ENCODE measurements at places on chromosomes 6 and 20.

DNA sequence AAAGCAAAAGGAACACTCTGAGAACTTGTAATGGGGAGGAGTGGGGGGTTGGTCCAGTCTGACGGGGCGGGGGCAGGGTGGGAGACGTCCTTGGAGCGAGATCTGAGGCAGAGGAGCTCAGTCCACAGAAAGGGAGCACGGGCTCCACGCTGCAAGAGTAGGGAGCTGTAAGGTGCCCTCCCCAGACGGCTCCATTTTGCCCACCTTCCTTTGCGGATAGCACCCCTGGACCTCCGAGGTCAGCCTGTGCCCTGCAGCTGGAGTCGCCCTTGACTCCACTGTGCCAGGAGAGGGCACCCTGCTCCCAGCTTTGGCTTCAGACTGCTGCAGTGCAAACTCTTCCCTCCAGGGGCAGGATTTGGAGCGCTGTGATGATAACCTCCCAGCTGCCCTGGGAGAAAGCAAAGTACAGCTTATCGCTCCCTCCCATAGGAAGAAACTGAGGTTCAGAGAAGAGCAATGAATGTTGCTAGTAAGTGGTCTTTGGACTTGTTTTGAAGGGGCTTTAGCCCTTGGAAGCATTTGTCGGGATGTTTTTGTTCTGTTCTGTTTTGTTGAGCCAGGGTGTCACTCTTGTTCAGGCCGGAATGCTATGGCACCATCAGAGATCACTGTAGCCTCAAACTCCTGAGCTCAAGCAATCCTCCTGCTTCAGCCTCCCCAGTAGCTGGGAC is 9.5 kb upstream of the AHCY start:
- DNase-seq = peak; percentile 87

DNA sequence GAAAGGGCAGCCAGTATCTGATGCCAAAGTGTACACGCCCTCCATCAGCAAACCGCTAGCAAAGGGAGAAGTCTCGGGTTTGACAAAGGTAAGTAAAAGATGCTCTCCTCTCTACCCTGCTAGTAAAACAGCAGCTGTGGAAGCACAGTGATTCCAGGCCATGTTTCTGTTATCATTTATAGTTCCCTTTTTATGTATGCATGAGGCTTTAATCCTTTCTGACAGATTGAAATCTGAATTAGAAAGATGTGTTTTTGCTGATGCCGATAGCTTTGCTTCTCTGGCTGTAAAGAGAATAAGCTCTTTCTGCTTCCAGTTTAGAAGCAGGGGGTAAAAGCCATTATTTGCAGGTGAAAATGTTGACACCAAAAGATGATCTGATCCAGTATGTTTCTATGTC is 392.4 kb upstream of the SOX4 start:
- no peak for DNase-seq

DNA sequence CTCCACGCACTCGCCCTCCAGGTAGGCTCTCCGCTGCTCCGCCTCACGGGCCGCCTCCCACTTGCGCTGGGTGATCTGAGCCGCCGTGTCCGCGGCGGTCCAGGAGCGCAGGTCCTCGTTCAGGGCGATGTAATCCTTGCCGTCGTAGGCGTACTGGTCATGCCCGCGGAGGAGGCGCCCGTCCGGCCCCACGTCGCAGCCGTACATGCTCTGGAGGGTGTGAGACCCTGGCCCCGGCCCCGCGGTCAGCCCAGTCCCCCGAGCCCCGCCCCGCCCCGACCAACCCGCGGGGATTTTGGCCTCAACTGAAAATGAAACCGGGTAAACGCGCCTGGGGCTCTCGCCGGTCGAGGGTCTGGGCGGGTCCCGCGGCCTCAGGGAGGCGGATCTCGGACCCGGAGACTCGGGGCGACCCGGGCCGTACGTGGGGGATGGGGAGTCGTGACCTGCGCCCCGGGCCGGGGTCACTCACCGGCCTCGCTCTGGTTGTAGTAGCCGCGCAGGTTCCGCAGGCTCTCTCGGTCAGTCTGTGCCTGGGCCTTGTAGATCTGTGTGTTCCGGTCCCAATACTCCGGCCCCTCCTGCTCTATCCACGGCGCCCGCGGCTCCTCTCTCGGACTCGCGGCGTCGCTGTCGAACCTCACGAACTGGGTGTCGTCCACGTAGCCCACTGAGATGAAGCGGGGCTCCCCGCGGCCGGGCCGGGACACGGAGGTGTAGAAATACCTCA is 598 bp downstream of the HLA-B start:
- DNase-seq = no peak

GRCh38 chr6:121686611-121687023 is 251.2 kb downstream of the GJA1 start:
- no peak for DNase-seq

DNA sequence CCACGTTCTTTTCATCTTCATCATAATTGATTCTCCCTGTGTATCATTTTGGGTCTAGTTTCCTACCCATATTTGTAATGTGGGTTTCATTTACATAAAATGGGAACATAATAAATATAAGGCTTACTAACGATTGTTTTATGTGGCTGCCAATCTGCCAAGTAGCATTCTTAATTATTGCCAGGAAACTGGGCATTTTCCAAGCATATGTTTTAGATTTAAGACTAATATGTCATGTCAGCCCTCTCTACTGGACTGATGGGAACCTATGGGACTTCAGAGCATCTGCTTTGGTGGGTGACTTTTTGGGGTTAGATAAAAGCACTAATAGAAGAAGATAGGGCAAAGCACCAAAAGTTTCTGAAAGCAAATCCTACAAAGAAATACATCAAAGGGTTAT is 157.5 kb downstream of the TBX18 start:
- DNase-seq = no peak

DNA sequence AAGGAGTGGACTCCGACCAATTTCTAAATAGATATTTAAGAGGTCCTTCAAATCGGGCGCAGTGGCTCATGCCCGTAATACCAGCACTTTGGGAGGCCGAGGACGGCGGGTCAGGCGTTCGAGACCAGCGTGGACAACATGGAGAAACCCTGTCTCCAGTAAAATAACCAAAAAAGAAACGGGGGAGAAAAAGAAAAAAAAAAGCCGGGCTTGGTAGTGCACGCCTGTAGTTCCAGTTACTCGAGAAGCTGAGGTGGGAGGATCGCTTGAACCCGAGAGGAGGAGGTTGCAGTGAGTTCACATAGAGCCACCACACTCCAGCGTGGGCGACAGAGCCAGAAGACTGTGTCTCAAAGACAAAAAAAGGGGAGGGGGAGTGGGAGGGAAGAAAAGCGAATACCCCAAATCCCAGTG is 53.3 kb upstream of the HFE start:
- no peak for DNase-seq

GRCh38 chr6:134211297-134211696 is 106.6 kb downstream of the SGK1 start:
- DNase-seq = peak; percentile 67

DNA sequence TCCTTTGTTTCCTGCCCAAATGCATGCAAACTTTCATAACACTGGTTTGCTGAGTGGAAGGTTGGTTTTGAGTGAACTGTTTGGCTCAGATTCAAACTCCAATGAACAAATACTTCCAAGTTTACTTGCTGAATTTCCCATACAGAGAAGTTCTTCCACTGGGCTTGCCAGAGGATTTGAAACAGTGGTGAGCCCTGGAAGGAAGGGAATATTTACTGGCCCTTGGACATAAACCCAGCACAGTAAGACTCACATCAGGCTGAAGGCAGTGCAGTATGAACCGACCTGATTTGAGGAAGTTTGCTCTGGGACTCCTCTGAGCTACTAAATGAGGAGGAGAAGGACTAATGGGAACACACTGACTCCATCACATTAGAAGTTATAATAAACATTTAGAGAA is 3.8 kb downstream of the TRAF3IP2 start:
- peak; percentile 38 for DNase-seq

DNA sequence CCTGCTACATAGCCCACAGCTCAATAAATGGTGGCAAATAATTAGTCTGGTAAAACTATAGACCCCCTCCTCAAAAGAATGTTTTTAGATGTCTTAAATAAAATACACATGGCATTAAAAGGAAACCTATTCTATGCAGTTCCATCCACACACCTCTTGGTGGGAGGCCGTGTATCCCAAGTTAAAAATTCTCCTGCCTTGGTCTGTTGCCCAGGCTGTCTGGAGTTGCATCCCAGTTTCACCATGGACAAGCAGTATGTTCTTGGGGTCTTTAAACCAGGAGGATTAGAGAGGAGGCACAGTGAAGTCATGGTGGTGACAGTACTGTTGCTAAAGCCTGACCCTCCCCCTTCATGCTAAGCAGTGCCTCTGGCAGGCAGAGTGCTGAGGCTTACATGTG is 95.5 kb downstream of the SULF2 start:
- DNase-seq = no peak

DNA sequence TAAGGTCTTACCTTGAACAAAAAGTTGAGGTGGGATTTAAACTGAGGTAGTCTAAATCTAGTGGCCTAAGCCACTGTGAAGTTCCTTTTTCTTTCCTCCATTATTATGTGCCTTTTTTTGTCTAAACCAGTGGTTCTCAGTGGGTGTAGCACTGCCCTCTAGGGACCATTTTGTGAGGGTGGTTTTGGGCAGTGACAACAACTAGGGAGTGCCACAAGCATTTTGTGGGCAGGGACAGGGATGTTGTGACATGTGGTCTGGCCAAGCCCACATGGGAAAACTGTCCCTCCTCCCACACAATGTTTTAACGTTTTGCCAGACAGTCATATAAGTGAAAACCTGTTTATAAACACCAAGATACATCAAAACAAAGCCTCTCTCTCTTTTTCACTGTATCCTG is 899.4 kb upstream of the FLRT3 start:
- no peak for DNase-seq

DNA sequence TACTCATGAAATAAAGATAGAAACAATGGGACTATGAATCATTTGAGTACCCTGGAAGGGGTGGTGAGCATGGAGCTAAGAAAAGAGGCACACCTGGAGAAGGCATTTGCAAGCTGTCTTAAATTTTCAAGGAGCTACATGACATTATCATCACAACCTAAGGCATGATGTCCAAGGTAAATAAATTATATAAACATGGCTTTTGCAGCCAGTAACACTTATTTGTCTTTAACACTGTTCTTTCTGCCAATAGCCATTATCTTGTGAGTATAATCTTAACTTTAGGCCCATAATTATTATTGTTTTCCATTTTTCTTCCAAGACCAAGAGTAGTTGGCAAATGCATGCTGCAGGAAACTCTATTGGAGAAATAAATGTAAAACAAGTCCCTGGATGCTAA is 63.7 kb downstream of the ALDH5A1 start:
- no peak for DNase-seq

GRCh38 chr20:2402271-2402980 is 21.7 kb downstream of the TGM6 start:
- DNase-seq = no peak

DNA sequence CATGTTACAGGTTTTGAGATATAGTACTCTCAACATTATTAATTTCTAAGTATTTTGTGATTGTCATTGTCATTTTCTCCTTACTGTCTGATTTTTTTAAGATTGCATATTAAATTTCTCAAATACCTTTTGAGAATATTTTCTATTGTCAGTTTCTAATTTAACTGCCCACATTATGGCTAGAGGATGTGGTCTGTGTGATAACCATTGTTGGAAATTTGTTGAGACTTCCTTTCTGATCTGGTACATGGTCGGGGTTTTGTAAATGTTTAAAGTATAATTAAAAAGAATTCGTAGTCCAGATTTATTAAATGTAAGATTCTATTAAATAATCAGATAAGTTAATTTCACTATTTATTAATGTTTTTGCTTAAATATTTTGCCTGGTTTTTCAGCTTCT is 60.1 kb downstream of the SLX4IP start:
- no peak for DNase-seq

- no peak for DNase-seq
Measured at GRCh38 chr20:64156136-64156885, 7.9 kb upstream of the MYT1 start.

DNA sequence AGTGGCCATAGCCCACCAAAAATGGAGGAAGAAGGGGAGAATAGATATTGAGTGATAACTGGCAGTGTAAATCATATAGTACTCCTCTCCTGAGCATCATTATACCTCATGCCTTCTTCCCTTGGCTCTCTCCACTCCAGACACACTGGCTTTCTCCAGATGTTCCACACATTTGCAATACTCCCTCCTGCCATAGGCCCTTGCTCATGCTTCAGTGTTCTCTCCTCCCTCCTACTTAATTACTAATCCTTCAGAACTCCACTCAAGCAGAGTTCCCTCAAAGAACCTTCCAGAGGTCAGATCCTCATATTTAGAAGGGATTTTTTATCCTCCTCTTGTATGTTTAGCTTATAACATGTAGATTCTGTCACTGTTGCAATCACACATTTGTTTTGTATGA is 279.5 kb upstream of the SUPT3H start:
- no peak for DNase-seq

- DNase-seq = no peak
Measured at GRCh38 chr20:17017232-17017631, 209.6 kb upstream of the PCSK2 start.

GRCh38 chr20:11671015-11671511 is 246.6 kb upstream of the BTBD3 start:
- DNase-seq = no peak

DNA sequence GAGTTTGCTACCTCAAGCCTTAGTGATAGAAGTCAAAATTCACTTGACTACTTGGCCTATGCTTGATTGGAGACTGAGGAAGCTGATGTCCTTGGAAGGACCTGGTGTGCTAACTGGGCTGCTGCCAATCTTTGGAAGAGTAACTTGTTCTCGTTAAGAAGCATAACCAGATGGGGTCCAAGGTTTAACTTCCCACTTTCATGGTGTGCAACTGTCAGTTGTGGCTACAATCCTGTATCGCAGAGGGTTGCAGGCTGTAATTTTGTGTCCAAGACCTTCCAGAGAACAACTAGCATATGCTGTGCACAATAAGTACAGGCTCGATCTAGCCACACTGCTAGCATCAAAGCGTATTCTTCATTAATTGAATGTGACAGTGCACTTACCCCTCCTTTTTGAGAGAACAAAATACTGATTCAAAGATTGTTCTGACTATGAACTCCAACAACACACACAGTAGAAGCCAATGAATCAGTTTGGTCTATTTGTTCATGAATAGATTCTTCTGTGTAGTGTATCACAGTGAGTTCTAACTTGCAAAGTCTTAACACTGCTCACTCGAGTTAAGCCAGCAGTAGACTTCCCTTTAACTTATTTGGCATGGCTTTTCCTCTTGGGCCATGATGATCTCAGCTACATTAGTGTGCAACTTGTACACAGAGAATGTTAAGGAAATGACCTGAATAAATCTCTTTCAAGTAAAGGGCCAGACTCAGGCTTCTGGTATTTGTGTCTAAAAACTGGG is 15.8 kb upstream of the PLCB1 start:
- DNase-seq = no peak

Data from hippocampal formation (tissue), 2 donors.